PC-3 (cell line): ENCODE measurements at places on chromosomes 12 and 14. TPM values are rescaled to one million over a fixed set of nuclear protein-coding genes. Genes with fewer than 3 reads are reported as not detected.
A peak's percentile ranks its signal among the peaks of the same experiment; 100 is the strongest.

DENND5B gene
- 4.2 and 14.2 TPM in 2 replicates for total RNA-seq

FAM186B gene
- total RNA-seq = 0.80 and 1.1 TPM in 2 replicates

HSPB8 gene
- total RNA-seq = 8.4 and 11.4 TPM in 2 replicates

MYF6 gene
- total RNA-seq = not detected in 2 replicates

GPD1 gene
- 0.11 and 0.40 TPM in 2 replicates for total RNA-seq

AQP6 gene
- not detected in 2 replicates for total RNA-seq

INSM2 gene
- 0.07 TPM in 1 of 2 replicates, not detected in the other for total RNA-seq

CLEC4C gene
- total RNA-seq = not detected in 2 replicates

ABCC9 gene
- 0.23 and 0.33 TPM in 2 replicates for total RNA-seq

RFX4 gene
- total RNA-seq = not detected in 2 replicates

C14orf132 gene
- total RNA-seq = 0.06 TPM in 1 of 2 replicates, not detected in the other

- no peak for DNase-seq
Observed at GRCh38 chr12:126424696-126425095, 1359.5 kb downstream of the AACS start.

DNA sequence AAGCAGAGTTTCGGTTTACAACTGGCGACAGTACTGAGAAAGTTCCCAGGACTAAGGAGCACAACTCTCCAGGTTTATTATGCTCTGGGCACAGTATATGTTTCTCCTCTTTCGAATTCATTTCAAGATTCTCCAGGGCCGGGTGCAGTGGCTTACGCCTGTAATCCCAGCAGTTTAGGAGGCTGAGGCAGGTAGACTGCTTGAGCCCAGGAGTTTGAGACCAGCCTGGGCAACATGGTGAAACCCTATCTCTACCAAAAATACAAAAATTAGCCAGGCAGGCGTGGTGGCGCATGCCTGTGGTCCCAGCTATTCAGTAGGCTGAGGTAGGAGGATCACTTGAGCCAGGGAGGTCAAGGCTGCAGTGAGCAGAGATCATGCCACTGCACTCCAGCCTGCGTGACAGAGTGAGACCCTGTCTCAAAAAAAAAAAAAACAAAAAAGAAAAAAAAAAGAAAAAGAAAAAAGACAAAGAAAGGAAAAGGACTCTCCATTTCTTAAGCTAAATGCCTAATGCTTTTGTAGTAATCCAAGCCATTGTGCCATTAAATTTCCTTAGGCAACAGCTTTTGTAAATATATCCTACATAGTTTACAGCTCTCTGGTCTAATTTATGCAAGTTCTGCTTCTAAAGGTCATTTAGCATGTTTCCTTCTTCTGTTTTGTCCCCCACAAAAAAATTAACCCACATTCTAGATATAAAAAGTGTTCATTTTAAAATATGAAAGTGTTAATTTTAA lies 34.8 kb downstream of the ATL1 start:
- no peak for DNase-seq

GRCh38 chr14:59358102-59358501 lies 107.1 kb downstream of the GPR135 start:
- peak; percentile 99 for DNase-seq

- DNase-seq = peak; percentile 10
Observed at GRCh38 chr14:32657081-32657480, 281.6 kb upstream of the NPAS3 start.

GRCh38 chr14:92753250-92753649 lies 4.8 kb upstream of the LGMN start:
- no peak for DNase-seq

GRCh38 chr12:118704527-118705241 lies 276.7 kb upstream of the SRRM4 start:
- no peak for DNase-seq

DNA sequence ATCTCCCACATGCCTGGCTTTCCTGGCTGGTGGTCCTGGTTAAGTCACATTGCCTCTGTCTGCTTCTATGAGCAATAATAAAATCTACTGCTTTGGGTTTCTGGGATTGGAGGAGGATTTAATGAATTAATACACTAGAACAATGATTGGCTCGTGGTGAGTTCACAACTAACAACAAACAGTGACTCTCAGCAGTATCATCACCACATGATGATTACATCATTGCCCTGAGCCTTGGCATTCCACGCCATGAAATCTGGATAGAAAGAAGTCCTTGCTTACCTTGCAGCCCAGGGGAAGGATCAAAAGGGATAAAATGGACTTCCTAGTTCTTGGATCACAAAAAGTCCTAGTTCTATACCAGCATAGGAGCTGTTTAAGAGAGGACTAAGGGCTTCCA lies 1069.0 kb downstream of the VRK1 start:
- DNase-seq = no peak

DNA sequence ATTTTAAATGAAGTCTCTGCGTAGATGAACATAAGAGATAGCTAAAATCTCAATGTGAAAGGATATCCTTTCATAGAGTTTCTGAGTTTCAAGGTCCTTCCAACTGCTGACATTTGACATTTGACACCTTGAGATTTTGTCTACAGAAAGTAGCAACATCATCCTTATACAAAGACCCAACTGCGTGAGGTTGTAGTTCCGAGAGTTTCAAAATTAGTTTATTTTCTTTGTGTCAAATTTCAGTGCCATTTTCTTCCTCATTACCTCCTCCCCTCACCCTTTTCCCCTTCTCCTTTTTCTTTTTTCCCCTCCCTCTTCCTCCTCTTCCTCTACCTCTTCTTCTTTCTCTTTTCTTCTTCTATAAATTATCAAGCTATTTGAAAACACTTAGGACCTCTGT lies 26.9 kb upstream of the BATF start:
- no peak for DNase-seq

DNA sequence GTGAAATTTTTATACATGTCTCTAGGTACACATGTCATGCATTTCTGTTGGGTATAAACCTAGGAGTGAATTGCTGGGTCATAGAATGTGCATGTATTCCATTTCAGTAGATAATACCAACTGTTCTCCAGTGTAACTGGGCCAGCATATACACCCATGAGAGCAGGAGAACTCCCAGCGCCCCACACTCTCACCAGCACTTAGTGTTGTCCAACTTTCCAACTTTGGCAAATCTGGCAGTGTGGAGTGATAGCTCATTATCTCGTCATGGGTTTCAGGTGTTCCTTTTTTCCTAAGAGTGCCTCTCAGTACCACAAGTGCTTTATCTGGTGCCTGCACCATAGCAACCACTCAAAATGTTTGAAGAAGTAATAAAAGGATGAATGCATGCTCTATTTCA lies 40.1 kb downstream of the NGB start:
- no peak for DNase-seq

DNA sequence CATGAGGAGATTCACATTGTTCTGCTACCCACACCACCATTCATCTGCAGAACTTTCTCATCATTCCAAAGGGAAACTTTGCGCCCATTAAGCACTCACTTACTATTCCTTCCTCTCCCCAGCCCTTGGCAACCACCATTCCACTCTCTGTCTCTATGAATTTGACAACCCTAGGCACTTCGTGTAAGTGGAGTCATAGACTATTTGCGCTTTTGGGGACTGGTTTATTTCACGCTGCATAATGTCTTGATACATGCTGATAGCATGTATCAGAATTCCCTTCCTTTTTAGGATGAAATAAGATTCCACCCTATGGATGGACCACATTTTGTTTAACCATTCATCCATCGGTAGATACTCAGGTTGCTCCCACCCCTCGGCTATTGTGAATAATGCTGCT lies 4.5 kb upstream of the EML1 start:
- no peak for DNase-seq

DNA sequence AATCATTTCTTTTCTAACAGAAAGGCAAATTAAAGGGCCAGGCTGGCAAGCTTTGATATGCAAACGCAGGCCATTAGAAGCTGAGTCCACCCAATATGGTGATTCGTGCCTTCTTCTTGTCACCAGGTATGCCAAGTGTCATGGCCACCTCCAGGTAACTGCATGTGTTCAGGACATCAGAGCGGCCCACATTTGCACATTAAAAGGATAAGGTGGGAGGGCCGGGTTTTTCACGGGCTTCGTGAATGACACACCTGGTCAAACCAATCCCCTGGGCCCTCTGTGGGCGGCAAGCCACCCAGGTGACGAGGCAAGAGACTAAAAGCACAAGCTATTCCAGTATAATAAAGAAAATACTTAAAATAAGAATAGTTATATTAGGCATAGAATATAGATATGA lies 75.9 kb upstream of the TSPAN11 start:
- no peak for DNase-seq

DNA sequence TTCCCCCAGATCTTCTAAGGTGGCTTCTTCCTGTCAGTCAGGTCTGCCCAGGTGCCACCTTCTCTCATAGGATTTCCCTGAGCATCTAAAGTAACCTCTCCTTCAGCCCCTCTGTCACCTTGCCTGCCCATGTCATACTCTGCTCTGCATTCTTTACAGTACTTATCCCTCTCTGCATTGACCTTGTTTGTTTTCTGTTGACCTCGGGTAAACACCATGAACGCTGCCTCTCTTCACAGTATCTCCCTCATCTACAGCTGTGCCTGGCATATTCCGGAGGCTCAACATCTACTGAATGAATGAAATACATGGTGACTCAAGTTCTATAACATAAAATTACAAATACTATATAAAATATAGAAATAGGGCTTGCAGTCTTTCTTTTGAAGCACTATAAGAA lies 10.1 kb upstream of the PPM1A start:
- DNase-seq = no peak

GRCh38 chr12:114166362-114166761 lies 200.2 kb upstream of the RBM19 start:
- peak; percentile 18 for DNase-seq

- no peak for DNase-seq
Observed at GRCh38 chr12:78864870-78865463, 393 bp downstream of the SYT1 start.

DNA sequence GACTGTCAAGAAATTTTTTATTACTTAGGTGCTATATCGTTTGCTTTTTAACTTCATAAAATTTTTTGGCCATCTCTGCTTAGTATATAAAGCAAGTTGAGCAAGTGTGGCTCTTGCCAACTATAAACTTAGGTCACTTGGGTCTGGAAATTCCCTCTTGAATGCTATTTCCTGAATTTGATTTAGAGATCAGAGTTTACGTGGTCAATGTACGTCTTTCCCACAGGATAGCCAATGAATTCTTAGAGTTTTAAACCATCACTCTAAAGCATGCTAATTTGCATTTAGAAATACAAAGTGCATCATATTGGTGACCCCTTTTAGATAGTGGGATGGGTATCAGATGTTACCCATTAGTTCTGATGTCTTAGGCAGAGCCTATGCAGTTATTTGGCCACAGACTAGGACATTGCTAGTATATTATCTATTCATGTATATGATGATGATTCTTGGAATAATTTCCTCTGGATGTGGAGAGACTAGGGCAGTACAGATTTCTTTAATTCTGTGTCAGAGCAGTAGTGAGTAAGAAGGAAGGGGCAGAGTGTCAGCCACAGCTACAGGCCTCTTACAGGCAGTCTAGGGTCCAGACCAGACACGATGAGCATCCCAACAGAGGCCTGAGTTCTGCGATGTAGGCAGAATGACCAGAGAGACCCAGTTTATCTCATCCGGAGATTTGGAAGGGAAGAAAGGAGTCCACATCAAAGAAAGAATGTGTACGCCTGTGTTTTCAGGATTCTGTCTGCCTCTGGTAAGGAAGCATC lies 30.3 kb downstream of the SCN8A start:
- DNase-seq = peak; percentile 65

DNA sequence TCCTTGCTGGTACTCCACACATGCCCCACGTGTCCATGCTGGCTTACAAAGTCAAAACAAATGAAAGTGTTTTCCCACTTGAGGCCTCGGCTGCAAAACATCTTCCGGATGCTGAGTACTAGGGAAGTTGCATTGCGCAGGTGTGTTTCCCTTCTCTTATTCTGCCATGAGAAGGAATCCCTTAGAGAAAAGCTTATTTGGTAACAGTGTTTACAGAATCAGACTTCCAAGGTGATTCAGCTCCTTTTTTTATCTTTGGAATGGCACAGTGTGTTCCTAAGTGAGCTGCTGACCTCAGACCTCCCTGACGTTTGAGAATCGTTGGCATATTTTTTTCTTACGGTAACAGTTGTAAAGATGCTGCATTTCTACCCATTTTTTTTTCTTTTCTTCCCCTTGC lies 211.3 kb downstream of the ESR2 start:
- no peak for DNase-seq

GRCh38 chr12:113758165-113758924 lies 207.8 kb downstream of the RBM19 start:
- DNase-seq = no peak

- DNase-seq = no peak
Observed at GRCh38 chr14:53218161-53218560, 65.0 kb upstream of the DDHD1 start.

DNA sequence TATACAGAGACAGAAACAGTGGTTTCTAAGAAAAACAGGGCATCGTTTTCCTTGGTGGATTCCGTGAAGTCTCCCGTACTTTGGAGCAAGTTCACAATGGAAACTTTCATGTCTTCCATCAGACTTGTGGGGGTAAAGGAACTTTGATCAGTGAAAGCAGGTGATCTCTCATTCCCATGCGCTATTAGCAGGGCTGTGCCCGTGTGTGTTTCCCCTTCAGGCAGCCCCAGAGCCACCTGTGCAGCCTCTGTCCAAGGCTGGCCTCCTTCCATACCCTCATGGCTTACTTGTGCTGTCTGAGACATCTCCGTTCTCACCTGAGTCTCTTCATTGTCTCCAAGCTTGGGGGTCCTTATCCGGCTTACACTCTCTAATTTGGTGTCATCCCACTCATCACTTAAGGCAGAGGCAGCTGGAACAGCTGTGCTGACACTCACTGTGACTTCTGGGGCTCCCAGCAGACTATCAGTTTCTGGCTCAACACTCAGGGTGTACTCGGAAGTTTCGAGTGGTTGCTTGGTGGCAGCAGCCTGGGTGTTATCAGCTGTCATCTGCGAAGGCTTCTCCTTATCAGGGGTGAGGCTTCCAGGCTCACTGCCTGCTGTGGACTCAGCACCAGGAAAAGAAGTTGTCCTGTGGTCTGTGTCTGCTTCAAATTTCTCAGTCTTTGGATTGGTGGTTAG lies 13.8 kb downstream of the ARMH4 start:
- no peak for DNase-seq

DNA sequence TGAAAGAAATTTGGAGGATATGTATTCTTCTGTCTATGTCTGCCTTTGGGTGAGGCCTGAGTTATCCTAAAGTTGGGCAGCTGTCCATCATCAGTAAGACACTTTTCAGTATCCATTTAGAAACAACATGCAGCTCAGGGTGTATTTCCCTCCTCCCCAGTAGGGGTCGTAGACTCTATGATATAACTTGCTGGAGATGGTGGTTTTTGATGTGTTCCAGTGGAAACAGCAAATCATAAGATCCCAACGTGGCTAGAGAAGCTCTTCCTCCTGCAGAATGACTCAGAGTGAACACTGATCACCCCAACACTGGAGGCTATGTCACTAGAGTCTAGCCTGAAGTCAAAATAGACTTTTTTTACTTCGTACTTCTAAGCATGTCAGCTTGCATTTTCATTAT lies 331.6 kb upstream of the STXBP6 start:
- DNase-seq = peak; percentile 4

- DNase-seq = peak; percentile 80
Observed at GRCh38 chr14:75709207-75709812, 48.3 kb downstream of the TTLL5 start.

GRCh38 chr14:104356738-104357688 lies 218.6 kb downstream of the KIF26A start:
- DNase-seq = no peak

- no peak for DNase-seq
Observed at GRCh38 chr14:69701857-69702256, 65.1 kb upstream of the SRSF5 start.

- peak; percentile 50 for DNase-seq
Observed at GRCh38 chr12:16385782-16386646, 38.6 kb downstream of the MGST1 start.
